ENCODE measurements at places on chromosomes 3 and 15.
A peak's percentile ranks its signal among the peaks of the same experiment; 100 is the strongest.

DNA sequence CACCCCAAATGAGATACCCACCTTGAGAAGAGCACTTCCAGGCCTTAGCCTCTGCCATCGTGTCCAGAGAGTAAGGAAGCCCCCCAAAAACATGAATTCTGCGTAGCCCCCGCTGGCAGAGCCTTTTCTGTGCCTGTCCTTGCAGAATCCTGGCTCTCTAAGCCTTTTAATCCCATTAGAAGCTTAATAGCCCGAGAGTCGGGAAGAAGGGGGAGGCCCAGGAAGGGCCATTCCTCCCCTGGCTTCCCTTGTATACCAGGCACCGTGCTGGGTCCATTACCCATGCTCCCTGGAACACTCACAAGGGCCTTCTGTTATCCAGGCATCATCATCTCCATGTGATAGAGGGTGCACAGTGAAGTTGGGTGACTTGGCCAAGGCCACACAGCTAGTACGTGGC is 7.1 kb downstream of the SPTBN5 start:
- no peak for DNase-seq

GRCh38 chr15:101167753-101168462 is 83.9 kb downstream of the CHSY1 start:
- DNase-seq = peak; percentile 73

- DNase-seq = no peak
Observed at GRCh38 chr3:115098354-115099073, 48.6 kb downstream of the ZBTB20 start.

DNA sequence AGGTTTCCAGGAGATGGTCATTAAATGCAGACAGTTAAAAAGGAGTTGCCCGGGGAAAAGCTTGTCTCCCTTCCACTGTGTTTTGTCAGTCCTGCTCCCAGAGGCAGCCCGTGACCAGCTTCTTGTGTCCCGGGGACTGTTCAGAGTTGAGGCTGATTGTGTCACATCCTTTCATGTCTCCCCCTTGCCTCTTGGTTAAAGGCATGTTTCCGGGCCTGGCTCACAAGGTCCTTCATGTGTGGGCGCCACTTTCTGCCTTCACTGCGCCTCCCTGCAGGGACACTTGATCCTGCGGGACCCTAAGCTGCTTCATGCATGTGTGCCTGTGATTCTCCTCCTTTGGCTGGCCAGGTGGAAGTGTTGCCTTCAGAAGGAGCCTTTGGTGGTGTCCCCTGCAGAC is 9.2 kb downstream of the CHCHD6 start:
- DNase-seq = no peak

- DNase-seq = no peak
Observed at GRCh38 chr3:184373422-184373821, 4.6 kb downstream of the THPO start.

DNA sequence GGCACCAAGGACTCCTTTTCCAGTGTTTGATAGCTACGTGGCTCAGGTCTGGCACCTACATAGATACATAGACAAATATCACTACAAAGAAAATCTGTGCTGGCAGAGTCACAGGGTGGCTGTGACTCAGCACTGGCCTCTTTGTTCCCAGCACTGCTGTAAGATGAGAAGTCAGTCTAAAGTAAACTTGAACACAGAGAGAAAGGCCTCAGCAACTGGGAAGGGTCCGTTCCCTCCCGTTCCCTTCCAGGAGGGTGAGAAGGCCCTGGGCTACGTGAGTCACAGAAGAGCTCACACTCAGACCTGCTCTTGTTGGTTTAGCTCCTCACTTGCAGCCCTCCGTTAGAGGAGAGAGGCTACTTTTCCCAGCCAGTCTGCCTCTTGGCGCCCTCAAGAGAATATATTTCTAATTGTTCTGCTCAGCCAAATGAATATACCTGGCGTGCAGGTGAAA is 23.1 kb downstream of the ANXA2 start:
- DNase-seq = no peak

DNA sequence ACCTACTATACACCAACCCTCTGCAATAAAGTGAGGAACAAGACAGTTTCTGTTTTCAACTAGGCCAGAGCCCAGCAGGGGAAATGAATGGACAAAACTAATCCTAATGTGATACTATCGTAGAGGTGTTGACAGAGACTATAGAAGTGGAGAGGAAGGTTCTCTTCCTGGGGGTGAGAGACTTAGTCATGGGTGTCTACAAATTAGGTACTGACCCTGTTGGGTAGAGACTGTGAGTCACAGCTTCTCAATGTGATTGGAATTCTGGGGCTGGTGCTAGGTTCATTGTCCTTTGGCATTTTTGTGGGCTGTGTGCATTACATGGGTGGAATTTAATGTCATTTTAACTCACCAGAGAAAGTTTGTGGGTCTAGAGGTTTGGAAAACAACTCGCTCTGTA is 79.3 kb downstream of the ADAMTSL3 start:
- DNase-seq = no peak

DNA sequence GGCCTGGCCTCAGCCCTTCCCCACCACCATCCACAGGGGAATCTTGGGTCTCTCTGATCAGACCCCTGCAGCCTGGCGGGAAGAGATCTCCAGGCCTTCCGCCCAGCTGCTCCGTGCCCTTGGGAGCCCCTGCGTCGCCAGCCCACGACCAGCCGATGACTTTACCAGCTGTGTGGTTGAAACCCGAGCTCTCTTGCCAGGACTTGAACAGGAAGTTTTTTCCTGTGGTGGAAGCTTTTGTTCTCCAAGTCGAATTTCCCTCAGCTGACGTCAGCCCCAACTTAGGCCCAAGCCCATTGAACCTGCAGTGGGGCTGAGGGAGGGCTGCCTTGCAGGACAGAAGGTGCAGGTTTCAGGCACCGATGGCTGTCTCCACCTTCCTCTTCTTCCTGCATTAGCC is 51.7 kb upstream of the SMAD3 start:
- DNase-seq = no peak

GRCh38 chr15:39246523-39246922 is 334.4 kb upstream of the THBS1 start:
- DNase-seq = no peak

GRCh38 chr3:197064771-197065170 is 35.2 kb upstream of the MELTF start:
- no peak for DNase-seq

- no peak for DNase-seq
Observed at GRCh38 chr3:40623567-40623966, 98.8 kb downstream of the ZNF621 start.

DNA sequence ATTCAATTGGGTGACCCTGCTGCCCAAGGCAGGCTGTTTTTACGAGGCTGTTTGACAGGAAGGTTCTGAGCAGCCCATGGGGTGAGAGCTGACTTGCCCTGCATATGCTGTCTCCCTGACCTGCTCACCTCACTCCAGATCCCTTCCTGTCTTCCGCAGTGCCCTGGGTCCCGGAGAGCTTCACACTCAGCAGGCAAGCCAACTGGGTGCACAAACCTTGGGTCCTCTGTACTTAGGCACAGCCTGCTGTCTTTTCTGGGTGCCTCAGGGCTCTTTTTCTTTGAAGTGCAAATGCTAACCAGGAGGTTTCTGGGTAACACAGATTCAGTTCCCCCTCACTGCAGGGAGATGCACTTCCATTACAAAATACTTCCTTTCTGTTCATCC is 32.8 kb downstream of the ZXDC start:
- DNase-seq = no peak

GRCh38 chr3:192188218-192188835 is 539.0 kb downstream of the FGF12 start:
- peak; percentile 1 for DNase-seq

DNA sequence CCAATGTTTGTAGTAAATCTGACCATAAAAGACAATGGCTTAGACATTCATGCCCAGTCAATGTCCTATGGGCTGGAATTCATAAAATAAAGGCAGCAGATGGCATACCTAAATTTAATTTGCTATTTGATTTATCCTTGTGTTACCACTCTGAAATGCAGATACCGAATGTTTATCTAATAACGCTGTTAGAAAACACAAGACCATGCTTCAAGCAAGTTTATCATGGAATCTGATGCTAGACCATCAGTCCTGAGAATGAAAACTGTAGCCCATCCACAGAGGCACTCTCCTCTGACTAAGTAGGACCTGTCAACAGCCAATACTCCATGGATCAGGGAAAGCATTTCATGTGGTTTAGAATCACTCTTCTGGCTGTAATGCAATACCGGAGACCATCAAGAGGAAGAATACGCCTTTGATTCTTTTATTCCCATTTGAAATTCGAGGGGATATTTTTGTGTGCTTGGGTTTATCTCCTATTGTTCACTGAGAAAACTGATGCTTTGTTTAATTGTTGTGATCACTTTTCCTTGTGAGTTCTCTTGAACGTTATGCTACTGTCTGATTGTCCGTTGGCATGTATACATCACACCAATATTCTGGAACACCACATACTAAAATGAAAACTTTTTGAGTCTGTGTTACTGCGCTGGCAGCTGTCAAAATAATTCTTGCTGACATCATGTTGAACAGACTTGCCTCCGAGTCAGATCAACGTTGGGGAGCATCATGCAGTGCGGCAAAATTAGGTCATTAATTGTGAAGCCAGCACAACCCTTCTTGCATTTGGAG is 12.1 kb upstream of the CPB1 start:
- DNase-seq = no peak

GRCh38 chr3:149234671-149235245 is 13.1 kb upstream of the CP start:
- DNase-seq = no peak

GRCh38 chr15:59536553-59536952 is 75.0 kb upstream of the GCNT3 start:
- DNase-seq = no peak

DNA sequence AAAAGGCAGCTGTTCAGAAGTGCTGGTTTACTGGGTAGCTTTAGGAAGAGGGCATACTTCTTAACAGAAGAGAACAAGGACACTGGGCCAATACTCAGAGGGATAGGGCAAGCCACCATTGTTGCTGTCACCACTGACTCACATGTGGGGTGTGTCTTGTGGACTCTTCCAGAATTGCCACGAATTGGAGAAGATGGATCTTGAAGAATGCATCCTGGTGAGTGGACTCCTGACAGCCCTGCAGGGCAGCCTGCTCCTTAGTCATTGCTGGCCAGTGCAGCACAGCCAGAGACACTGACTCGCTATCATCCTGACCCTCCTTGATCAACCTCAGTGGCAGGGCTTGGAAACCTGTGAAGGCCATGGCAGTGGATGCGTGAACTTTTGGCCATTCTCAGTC is 62.3 kb downstream of the UBP1 start:
- no peak for DNase-seq

GRCh38 chr15:28888900-28889299 is 3.1 kb downstream of the APBA2 start:
- DNase-seq = no peak

DNA sequence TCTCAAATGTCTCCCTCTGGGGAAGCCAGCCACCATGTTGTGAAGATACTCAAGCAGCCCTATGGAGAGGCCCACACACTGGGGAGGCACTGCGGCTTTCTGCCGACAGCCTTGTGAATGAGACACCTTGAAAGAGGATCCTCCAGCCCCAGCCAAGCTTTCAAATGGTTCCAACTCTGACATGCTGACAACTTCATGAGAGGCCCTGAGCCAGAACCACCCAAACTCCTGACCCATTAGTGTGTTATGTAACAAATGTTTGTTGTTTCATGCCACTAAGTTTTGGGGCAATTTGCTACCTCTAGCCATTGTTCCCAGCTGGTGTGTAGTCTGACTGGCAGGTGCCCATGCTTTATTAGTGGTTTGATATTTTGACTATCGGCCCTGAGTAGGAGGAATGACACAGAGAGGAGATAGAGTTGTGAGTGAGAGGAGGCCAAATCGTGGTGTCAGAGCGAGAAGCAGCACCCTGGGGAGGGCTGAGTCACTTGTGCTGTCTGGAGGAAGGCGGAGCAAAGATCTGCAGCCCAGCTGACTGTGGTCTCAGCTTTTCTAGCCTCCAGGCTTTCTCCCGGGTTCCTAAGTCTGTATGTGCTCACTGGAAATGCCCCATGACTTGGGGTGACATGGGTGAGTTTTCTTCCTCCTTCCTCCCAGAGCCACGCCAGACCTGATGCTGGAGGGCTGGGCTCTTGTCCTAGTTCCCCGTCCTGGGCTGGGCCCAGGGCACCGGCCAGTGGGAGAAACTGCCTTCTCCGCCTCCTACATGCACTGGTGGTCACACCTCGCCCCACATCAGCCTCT is 56.7 kb upstream of the BLM start:
- peak; percentile 81 for DNase-seq

- DNase-seq = no peak
Observed at GRCh38 chr3:188034989-188035388, 119.0 kb upstream of the LPP start.

GRCh38 chr3:63955830-63956545 is 43.8 kb upstream of the SCAANT1 start:
- no peak for DNase-seq

GRCh38 chr3:133955892-133956291 is 60.2 kb upstream of the RAB6B start:
- no peak for DNase-seq

GRCh38 chr15:52678468-52679231 is 538 bp downstream of the ATOSA start:
- peak; percentile 32 for DNase-seq

GRCh38 chr15:57138349-57138788 is 219.9 kb downstream of the TCF12 start:
- no peak for DNase-seq

DNA sequence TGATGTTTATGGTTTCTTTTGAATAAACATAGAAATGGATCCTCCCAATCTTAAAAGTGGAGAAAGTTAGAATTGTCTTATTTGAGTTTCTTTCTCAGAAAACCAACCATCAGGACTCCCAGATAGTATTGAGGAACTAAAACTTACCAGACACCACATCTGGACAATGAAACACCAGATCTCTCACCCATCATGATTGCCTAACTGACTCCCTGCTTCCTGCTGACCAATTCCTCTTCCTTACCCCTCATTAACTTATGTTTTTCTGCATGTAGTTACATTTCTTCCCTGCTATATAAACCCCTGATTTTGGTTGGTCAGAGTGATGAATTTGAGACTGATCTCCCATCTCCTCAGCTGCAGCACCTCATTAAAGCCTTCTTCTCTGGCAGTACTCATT is 242.0 kb upstream of the SETMAR start:
- no peak for DNase-seq

GRCh38 chr3:195550723-195551122 is 7.6 kb upstream of the PPP1R2 start:
- DNase-seq = no peak

DNA sequence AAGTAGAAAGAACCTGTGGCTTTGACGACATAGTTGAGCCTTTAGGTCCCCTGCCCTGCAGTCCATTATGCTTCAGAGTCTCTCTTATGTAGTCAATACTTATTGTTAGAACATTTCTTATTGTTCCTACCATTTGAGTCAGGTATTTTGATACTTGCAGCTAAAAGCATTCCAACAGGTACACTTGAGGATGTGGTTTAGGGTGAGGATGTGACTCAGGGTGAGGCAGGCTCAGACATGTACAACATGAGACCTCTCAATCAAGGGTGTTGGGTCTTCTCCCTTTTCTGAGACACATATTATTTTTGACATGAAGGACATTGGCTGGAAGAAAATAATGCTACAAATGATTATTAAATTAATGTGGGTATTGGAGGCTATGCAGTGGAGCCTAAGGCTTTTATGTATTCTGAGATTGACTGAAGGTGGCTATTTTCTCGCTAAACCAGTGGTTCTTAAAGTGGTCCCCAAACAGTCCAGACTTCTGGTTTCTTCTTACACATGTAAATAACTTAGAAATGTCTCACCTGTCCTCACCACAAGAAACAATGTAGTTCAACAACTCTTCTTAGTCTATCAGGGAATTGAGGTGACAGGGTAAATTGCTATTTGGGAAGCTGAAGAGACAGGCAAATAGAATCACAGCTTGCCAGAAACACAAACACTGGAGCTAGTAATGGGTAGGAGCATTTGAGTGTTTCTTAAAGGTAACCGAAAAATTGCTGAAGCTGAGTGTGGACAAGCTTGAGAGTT is 135.5 kb upstream of the ZPLD1 start:
- DNase-seq = no peak

- peak; percentile 37 for DNase-seq
Observed at GRCh38 chr15:70447928-70448698, 315.2 kb downstream of the UACA start.

Measured in stimulated activated CD4-positive, alpha-beta T cell treated with anti-CD3 and anti-CD28 coated beads, Interleukin-4, amount 100 ng/mL, for 4 hours (primary cell).